ENCODE measurements at places on chromosomes 1 and 21.

- no peak for DNase-seq
Measured at GRCh38 chr1:235060607-235061470, 67.8 kb downstream of the TOMM20 start.

DNA sequence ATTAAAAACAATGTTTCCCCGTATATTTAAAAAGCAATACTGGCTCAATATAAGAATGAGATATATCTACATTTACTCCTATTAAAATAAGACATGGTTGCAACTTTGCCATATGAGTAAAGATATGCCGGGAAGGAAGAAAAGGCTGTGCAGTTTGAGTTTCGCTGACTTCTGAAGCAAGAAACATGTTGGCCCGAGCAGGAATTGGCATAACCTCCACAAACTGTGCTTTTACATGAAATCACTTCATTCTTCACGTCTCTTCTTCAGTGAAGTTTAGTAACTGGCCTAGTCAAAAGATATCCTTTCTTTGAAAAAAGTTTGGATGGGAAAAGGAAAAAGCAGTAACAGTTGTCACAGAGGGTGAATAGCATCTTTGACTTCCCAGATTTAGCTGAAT is 342.0 kb downstream of the PBX1 start:
- DNase-seq = no peak

DNA sequence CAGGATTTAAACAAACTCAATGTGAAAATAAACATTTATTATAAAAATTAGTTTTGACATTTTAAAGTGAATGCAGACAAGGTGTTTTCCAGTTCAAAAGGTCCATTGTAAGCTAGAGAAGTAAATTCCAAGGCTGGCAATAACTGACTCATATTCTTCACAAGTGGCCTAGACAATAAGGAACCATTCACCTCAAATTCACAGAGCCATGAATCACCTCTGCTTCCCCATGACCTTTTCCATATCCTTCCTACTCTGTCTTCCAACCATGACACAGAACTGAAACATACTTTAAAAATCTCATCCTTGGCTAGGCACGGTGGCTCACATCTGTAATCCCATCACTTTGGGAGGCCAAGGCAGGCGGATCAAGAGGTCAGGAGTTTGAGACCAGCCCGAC is 24.8 kb downstream of the F11R start:
- no peak for DNase-seq

DNA sequence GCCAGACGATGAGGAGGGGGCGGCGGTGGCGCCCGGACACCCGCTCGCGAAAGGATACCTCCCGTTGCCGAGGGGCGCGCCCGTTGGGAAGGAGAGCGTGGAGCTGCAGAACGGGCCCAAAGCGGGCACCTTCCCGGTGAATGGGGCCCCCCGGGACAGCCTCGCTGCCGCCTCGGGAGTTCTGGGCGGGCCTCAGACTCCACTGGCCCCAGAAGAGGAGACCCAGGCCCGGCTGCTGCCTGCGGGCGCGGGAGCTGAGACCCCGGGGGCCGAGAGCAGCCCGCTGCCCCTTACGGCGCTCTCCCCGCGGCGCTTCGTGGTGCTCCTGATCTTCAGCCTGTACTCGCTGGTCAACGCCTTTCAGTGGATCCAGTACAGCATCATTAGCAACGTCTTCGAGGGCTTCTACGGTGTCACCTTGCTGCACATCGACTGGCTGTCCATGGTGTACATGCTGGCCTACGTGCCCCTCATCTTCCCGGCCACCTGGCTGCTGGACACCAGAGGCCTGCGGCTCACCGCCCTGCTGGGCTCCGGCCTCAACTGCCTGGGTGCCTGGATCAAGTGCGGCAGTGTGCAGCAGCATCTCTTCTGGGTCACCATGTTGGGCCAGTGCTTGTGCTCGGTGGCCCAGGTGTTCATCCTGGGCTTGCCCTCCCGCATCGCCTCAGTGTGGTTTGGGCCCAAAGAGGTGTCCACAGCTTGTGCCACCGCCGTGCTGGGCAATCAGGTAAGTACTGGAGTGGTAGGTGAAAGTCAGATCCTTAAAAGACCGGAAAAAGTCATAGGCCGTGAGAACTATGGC is 588 bp downstream of the FLVCR1 start:
- DNase-seq = no peak

- no peak for DNase-seq
Measured at GRCh38 chr1:162138599-162139181, 69.2 kb downstream of the NOS1AP start.

All from activated CD4-positive, alpha-beta T cell treated with anti-CD3 and anti-CD28 coated beads for 24 hours (primary cell).